ENCODE measurements at places on chromosomes 12 and 14.

- DNase-seq: no peak
Measured at GRCh38 chr12:131421509-131422186, 289.2 kb upstream of the SFSWAP start.

DNA sequence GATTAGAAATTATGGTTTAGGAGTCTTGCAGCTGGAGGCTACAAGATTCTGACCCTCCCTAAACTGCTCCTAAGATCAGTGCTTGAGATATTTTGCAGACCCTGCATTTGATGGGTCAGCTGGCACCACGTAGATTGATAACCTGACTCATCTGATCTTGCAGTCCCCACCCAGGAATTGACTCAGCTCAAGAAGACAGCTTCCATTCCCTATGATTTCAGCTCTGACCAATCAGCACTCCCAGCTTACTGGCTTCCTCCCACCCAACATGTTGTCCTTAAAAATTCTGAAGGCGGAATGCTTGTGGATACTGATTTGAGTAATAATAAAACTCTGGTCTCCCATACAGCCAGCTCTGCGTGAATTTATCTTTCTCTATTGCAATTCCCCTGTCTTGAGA lies 23.2 kb upstream of the MTHFD1 start:
- no peak for DNase-seq

- DNase-seq: no peak
Measured at GRCh38 chr12:114852976-114853529, 169.1 kb upstream of the TBX3 start.

- DNase-seq: peak; percentile 73
Measured at GRCh38 chr14:71339650-71340415, 432.6 kb downstream of the PCNX1 start.

DNA sequence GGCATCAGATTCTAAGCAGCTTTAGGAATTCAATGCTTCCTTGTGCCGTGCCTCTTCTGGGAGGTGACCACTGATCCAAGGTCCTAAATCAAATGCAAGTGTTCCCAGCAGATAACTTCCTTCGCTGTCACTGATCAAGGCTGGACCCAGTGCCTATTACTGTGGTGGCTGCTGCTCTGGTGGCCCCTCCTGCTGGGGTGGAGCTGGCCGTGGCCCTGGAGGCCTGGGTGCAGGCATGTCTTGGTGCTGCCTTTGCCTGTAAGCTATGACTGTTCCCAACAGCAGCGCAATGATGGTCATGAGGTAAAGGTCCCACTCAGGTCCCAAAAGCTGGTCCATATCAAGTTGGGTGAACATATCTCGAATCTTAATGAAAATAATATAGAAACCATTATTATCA lies 56.8 kb downstream of the SEL1L start:
- no peak for DNase-seq

Measured in right lobe of liver (tissue), 6 donors.